NCI-H2171 (cell line): ENCODE measurements at places on chromosomes 2 and 18.

DNA sequence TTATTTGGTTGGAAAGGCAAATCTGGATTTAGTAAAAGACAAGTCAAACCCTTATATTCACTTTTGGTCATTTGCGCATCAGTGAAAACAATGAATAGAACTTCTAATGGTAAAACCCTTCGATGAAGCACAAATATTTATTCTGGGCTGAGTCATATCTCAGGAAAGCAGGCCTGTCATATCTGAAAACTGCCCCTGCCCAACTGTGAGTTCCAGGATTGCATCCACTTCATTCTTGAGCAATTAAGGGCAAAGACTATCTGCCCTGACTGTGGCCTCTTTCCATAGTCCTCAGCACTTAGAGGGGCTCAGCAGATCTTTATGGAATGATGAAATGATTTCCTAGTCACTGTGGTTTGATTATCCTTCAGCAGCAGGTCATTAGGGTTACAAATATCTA lies 795.2 kb upstream of the ID2 start:
- no peak for DNase-seq

DNA sequence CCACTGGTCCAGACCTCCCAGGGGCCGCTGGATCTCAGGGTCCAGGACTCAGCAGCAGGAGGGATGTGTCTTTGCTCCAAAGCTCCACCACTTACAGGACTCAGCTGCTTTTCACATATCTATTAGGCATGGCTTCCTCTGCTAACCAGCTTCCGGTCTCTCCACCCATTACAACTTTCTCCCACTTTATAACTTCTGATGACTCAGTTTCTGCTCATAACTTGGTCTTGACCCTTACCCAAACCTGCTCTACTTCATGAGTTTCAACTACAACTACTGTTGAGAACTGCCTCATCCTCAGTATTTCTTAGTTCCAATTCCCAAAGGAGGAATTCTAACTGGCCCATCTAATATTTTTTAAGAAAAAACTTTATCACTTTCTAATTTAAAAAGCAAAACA lies 17.2 kb downstream of the SULT1C2 start:
- DNase-seq, result no peak

- no peak for DNase-seq
These were observed 221.0 kb downstream of the SLC8A1 start for GRCh38 chr2:40230707-40231432.

GRCh38 chr2:182619276-182619675 lies 96.8 kb upstream of the DNAJC10 start:
- DNase-seq, result no peak

GRCh38 chr2:184369307-184369706 lies 229.0 kb upstream of the ZNF804A start:
- DNase-seq, result no peak
